ENCODE measurements at places on chromosomes 2 and 18. TPM values are rescaled to one million over a fixed set of nuclear protein-coding genes. Genes with fewer than 3 reads are reported as not detected.

DNA sequence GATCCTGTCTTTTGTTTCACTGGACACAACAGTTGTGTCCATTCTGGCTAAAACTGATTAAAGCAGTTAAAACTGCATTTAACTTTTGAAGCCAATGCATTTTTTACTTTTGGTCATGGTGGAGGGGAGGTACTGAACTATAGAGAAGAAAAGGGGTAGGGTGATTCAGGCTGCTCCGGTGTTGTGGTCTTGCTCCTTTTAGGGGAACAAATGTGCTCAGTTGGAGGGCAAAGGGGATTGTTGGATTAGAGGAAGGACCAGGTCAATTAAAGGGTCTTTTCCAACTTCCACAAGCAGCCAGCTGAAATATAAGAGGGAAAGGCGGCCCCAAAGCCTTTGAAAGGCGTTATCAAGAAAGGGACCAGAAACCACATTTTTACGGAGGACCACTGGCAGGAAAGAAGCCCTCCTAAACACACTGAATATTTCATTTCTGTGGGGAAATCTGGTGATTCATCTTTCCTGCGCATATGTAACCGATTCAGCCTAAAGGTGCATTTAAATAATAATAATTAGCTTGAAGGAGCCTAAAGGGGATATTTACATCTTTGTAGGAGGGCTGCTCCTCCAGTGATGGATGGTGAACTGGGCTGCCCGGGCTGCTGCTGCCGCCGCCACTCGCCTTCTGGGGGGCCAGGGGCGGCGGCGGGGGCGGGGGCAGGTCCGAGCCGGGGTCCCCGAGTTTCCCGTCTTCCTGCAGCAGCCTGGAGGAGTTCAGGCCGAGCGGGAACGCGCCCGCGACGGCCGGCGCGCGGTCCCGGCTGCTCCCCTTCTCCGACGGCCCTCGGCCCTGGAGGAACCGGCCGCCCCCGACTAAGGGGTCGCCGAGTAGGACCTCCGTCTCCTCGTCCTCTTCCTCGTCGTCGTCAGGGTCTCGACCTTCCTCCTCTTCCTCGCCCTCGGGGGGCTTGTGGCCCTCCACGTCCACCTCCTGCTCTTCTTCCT, 5.2 kb downstream of the SKOR2 start:
- DNase-seq, result no peak

DNA sequence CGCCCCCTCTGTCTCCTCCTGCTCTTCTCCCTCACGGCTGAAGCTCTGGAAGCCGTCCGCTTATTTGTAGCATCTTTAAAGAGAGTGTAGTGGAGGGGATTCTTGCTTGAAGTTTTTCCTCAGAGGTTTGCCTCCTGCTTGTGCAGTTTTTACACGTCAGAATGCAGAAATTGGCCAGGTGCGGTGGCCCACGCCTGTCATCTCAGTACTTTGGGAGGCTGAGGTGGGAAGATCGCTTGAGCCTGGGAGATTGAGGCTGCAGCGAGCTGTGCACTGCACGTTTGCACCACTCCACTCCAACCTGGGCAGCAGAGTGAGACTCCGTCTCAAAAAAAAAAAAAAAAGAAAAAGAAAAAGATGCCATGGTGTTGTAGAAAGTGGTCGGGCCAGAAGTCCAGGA, 69.0 kb downstream of the ITGB1BP1 start:
- no peak for DNase-seq

DNA sequence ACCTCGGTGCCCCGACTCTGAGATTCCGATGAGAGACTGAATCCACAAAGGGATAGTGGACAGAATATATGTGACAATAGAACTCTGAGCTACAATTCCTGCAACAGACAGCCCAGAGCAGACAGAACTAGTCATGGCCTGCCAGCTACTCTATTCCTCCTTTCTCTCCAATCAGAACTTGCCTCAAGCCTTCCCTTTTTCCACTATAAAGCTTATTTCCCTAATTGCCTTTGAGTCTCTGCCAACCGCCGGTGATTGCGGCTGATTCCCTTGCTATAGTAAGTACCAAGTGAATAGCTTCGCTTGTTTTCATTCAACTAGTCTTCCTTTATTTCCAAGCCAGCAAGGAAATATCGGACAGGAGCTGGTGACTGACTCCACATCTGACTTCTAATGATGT, 96.8 kb downstream of the DSC3 start:
- no peak for DNase-seq

GRCh38 chr2:70987386-70987785, 7.3 kb downstream of the TEX261 start:
- no peak for DNase-seq

DNA sequence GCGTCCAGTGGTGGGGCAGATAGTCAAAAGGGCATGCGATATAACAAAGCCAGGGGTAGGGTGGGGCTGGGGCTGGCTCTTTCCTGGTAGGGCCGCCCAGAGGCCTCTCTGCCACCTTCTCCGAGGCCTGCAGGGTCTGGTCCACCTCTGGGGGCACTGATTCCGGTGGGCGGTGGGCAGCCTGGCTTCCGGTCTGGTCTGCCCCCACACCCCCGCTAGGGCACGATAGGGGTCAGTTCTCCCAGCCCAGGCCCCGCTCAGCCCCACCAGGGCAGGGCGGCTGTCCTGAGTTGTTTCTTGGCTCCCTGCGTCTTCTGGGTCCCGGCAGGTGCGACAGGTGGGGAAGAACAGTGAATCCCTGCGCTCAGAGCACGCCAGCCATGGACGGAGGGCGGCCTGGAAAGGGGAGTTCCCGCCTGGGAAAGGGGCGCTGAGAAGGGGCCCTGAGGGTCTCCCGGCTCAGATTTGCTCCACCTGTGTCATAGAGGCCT, 707 bp upstream of the ERFE start:
- no peak for DNase-seq

DNA sequence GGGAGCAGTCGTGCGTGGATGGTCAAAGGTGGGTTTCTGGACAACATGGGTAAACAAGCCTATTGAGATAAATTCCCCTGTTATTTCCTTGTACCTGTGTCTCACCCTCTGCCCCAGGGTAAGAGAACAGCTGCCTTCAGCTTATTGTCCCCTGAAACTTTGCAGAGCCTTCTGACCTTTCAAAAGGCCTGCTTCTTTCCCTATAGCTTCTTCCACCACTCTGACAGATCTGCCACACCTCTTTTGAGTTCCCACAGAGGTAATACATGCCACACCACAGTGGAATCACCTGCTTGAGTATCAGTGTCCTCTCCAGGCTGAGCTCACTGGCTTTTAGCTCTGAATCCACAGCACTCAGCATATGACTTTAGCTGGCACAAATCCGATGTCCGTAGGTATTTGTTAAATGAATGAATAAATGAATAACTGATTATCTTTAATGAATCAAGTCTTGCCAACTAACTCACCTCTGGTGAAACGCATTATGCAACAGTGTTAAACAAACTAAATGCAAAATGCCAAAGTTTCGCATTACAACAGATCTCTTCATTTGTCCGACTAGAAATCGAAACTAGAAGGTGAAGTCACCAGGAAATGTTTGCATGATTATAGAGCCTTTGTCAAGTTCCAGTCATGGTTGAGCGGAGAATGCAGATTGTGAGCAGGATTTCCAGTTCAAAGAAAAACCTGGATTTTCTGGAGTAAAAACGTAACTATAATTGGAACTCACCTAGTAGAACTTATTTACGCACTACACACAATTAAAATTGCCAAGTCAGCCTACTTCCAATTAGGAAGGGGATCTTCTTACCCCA, 16.4 kb downstream of the DYNAP start:
- DNase-seq, result peak; percentile 47

DNA sequence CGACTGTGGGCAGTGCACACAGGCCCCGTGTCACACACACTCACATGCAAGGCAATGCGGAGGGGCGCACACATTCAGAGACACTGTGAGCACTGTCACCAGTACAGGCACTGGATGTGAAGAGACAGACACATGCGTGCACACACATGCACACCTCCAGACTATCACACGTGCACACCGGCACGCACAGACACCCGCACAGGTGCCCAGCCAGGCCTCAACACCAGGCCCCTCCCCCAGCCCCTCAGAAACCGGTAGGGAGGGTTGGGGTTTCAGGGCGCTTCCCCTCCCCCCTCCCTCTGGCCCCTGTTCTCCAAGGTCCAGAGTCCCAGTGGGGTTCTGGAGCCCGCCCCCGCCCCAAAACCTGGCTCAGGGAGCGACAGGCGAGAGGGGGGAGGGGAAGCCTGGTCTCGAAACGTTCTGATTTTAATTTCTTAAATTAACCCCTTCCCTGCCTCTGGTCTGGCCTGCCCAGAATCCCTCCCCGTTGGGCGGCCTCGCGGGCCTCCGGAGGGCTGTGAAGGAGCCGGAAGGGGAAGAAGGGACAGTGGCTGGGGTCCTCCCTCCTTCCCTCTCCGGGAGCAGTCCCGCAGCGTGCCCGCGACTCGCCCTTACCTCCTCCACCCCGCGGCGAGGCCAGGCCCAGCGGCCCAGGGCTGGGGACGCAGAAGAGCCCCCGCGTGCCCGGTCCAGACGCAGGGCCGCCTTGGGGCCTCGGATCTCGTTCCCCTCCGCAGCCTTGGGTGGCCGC, 558 bp downstream of the FBXO41 start:
- DNase-seq, result peak; percentile 11

The SPATA3 gene
- not detected for total RNA-seq

- peak; percentile 30 for DNase-seq
Observed at GRCh38 chr18:35095983-35096676, 54.9 kb downstream of the MAPRE2 start.

- peak; percentile 45 for DNase-seq
Observed at GRCh38 chr2:133885847-133886246, 317.6 kb upstream of the NCKAP5 start.

DNA sequence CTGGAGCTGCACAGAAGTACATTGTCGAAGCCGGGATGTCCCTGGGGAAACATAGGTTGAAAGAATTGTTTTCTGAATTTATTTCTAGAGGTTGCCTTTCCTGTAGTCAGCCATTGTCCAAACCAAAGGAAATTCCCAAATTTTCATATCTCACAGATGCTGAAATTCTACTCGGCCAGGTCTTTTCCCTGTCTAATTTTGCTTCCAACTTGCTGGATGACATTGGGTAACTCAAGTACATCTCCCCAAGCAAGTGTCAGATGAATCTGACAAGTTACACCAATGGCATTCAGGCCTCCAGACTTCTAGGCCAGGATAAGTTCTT, 47.5 kb upstream of the ROCK2 start:
- no peak for DNase-seq

The GPAT2 gene
- not detected for total RNA-seq

GRCh38 chr18:8106603-8107002, 502.6 kb upstream of the RAB12 start:
- DNase-seq, result no peak

DNA sequence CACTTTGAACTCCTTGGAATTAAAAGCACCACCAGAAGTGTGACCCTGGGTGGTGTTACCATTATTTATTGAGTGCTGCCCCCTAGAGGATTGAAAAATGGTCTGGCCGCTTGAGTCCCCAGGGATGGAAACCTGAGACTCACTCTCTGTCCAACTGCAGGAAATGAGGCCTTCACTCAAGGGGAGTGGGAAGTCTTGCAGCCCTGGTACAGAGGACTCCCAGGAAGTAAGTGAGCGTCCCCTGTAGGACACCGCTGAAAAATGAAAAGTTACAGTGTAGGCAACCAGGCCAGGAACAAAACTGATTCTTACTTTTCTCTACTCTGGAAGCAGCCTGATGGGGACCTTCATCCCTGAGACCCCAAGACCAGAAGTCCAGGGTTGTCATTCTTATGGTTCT, 2.2 kb upstream of the NRP2 start:
- DNase-seq, result peak; percentile 92

DNA sequence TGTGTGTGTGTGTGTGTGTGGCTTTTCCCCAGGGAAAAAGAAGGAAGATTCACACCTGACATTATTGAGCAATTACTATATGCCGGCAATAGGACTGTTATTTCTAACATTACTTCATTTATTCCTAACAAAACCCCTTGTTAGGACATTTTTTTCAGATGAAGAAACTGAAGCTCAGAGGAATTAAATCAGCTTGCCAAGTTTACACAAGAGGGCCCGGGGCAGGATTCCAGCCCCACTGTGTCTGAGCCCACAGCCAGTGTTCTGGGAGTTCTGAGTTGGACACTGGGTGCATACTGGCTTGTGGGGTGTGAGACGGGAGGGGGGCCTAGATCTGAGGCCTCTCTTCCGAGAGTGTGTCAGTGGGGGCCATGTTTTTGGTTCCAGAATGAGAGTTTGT, 9.9 kb downstream of the TOGARAM2 start:
- DNase-seq, result no peak

The CHST10 gene
- total RNA-seq, result 18.0 TPM

GRCh38 chr2:164073101-164074074, 337.6 kb upstream of the FIGN start:
- DNase-seq, result no peak

- no peak for DNase-seq
Observed at GRCh38 chr2:112705575-112705974, 15.2 kb upstream of the NT5DC4 start.

- no peak for DNase-seq
Observed at GRCh38 chr2:127320067-127320466, 26.1 kb upstream of the ERCC3 start.

The ALPI gene
- total RNA-seq, result not detected

DNA sequence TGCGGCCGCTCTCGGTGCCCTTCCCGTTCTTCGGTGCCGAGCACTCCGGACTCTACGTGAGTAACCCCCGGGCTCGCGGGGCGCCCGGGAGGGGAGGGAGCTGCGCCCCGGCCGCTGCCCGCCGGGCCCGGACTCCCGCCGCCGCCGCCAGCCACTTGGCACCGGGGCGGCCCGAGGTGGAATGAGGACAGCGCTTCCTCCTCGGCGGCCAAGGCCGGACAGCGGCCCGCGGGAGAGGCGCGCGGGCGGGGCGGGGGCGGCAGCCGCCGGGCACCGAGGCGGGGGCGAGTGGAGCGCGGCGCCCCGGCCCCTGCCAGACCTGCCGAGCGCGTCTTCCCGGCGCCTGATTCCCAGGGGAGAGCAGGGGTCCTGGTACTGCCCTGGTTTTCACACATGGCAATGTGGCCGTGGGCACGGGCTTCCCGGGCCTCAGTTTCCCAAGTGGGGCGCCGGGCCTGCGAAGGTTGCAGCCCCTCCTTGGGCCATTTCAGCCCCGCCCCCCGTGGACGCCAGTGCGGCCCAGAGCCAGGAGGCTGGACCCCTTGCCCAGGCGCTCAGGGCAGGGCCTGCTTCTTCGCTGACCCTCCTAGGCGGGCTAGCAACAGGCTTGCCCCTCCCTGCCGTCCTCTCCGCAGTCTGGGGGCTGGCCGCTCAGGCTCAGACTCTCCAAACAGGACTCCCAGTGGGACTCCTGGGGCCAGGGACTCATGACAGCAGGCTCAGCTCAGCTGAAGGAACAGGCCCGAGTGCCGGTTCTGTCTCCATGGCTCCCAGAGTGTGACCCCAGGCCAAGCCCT, 775 bp downstream of the SNED1 start:
- DNase-seq, result no peak

The COLEC11 gene
- total RNA-seq, result 0.72 TPM

The PLGLB2 gene
- total RNA-seq, result 0.26 TPM

- DNase-seq, result no peak
Observed at GRCh38 chr2:95334916-95335641, 37.9 kb downstream of the KCNIP3 start.

The DUSP28 gene
- 4.9 TPM for total RNA-seq

GRCh38 chr2:101080211-101081068, 70.7 kb downstream of the TBC1D8 start:
- no peak for DNase-seq

GRCh38 chr18:5029592-5029991, 167.5 kb downstream of the AKAIN1 start:
- no peak for DNase-seq

Data from HT1080 (cell line).